Type B pancreatic cell (in vitro differentiated cells): ENCODE measurements at places on chromosomes 7 and 10.

DNA sequence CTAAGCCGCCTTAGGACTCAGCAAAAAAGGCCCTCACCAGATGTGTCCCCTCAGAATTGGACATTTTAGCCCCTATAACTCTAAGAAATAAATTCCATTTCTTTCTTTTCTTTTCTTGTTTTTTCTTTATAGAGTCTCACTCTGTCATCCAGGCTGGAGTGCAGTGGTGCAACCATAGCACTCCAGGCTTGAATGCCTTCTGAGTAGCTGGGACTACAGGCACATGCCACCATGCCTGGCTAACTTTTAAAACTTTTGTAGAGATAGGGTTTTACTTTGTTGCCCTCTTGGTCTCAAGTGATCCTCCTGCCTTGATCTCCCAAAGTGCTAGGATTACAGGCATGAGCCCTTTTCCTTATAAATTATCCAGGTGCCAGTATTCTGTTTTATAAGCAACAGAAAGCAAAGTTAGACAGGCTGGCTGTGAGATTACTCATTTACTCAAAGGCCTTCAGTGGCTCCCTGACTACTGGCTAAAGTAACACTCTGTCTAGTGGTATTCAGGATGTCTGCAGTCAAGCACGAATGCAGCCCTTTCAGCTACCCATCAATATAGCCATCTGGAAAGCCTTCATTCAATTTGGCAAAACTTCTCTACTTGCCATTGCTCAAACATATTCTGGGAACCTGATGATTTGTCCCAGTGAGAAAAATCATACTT is 128.6 kb downstream of the ICA1 start:
- no peak for DNase-seq

DNA sequence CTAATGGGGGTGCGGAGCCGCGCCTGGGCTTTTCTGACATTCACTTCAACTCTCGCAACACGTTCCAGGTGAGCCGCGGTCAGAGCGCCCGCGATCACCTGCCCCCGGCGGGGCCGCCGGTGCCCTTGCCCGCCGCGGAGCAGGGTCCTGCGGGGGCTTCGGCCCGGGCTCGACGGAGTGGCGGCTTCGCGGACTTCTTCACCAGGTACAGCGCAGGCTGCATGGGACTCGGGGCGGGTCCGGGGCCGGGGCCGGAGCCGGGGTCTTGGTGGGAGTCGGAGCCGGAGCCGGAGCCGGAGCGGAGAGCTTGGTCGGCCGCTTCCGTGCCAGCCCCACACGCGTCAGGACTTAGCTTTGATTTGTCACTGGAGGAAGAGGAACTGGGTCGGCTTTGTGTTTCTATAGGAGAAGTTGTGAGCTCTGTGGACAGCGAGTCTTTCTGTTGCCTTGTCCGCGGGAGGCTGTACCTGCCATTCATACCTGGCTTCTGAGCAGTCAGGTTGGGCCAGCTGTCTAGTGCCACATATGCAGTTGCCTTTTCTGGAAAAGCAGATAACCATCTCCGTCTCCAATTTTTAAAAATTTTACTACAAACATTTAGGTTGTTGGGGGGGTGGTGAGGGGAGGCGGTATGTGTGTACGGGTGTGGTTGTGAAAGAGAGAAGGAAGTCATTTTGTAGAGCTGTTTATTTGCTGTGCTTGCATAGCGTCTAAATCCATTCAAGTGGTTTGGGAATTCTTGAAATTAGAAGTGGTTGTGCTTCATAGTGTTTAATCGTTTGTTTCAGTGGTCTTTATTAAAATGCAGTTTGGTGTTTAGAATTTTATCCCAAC is 1.3 kb downstream of the TBC1D12 start:
- DNase-seq, result no peak

DNA sequence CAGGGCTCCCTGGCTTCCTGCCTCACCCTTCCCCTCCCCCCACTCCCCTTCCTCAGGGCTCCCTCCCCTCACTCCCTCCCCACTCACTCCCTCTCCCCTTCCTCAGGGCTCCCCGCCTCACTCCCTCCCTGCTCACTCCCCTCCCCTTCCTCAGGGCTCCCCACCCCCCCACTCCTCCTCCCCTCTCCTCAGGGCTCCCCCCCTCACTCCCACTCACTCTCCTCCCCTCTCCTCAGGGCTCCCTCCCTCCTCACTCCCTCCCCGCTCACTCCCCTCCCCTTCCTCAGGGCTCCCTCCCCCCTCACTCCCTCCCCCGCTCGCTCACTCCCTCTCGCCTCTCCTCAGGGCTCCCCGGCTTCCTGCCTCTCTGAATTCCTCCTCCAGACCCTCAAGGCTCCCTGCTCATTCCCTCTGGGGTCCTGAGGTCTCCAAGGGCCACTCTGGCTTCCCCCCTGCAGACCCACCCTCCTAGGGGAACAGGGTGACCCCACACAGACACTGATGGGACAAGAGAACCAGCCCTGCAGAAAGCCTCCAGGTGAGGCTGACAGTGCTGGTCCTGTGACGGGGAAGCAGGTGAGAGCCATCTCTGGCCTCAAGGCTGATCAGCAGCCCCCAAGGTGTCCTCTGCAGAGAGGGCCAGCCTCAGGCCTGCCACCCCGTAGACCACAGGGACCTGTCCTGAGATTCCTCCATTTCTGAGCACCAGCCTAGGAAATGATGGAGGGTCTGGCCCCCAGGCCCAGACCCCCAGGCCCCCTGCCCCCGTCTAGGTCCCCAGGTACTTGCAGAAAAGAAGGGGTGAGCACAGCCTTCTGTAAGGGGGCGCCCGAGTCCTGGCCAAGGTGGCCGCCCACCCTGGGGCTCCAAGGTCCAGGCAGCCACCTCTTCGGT is 47.2 kb downstream of the PWWP2B start:
- no peak for DNase-seq

GRCh38 chr7:100665168-100665726 is 8.3 kb upstream of the GNB2 start:
- DNase-seq, result no peak

- DNase-seq, result no peak
These were observed 65.7 kb upstream of the CARD11 start for GRCh38 chr7:3109311-3109915.

DNA sequence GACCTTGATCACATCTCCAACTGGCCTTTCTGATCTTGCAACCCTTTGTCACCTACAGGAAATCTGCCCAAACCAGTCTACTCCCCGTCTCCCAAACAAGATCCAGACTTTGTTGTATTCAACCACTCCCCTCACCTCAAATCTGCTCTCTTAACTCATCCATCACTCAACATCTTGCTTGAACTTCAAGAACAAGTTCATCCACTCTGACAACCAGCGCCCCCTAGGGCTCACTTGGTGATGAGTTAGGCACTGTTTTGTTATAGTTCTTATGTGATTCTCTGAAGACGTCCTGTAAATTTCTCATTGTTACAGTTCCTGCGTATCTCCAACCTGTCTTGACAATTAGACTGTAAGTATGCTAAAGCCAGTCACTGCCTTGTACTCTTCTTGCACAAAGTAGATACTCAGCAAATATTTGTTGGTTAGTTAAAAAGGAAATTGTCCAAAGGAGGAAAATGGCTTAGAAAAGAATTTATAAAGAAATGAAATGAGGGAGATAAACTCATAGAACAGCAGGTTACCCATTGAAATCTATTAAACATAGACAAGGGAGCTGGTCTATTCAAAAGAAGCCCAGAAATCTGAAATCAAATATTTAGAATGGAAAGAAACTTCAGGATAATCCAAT is 5.3 kb downstream of the FRMD4A start:
- DNase-seq, result no peak

DNA sequence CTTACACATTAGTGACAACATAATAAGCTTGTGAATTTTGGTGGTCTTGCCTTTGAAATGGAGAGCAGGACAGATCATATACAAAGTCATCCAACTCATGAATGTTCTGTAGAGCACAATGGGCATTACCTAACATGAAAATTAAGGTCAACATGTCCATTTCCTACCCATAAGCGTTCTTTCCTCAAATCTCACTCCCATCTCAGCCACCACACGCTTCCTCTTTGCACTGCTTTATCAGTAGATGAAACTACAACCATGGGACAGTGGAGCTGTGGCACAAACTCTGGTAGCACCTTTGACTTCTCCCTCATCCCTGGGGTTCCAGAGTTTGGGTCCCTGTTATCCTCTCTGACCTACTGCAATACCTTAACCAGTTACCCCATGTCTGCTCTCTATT is 2.2 kb downstream of the PON2 start:
- DNase-seq, result no peak

- DNase-seq, result no peak
These were observed 1.7 kb upstream of the TBATA start for GRCh38 chr10:70786799-70787415.

GRCh38 chr10:31073211-31073610 is 41.5 kb upstream of the ZNF438 start:
- DNase-seq, result no peak

- no peak for DNase-seq
These were observed 102.1 kb downstream of the MPP7 start for GRCh38 chr10:28200775-28201174.

GRCh38 chr7:116101704-116102103 is 71.1 kb upstream of the TFEC start:
- no peak for DNase-seq

- no peak for DNase-seq
These were observed 70.5 kb downstream of the COPG2 start for GRCh38 chr7:130598056-130598455.

- no peak for DNase-seq
These were observed 28.4 kb upstream of the ZNF248 start for GRCh38 chr10:37885850-37886249.

DNA sequence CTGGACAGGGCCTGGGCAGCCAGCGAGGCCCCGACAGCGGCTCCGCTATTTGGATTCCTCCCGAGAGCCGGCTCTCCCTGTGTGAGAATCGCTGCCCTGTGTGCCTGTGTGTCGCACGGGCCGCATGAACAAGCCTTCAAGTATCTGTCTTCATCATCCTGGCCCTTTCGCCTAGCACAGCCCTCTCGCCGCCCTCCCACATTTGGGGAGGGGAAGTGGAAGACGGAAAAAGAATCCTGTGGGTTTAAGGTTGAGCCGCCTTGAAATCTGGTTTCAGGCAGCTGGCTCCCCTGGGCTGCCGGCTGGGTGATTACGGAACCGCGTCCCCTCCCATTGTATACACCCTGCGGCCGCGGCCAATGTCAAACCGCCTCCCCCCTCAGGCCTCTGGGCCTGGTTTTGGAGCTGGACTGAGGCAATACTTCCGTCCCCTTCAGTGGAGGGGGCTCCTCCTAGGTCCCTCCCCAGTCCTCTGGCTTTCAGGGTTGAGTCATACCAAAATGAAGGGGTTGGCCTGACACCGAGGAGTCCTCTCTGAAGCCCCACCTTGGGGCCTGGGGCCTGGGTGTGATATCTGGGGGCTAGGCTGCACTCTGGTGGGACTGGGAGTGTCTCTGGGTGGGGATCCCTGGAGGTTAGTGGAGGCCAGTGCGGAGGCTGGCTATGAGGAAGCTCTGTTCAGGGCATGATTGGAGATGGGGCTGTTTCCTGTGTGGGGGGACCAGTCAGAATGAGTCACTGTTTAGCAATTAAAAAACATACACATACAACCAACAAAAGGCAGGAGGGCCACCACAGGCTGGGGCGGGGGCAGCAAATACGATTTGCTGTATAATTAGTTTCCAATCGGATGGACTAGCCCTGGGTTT is 1.7 kb downstream of the TRIM8 start:
- DNase-seq, result no peak

DNA sequence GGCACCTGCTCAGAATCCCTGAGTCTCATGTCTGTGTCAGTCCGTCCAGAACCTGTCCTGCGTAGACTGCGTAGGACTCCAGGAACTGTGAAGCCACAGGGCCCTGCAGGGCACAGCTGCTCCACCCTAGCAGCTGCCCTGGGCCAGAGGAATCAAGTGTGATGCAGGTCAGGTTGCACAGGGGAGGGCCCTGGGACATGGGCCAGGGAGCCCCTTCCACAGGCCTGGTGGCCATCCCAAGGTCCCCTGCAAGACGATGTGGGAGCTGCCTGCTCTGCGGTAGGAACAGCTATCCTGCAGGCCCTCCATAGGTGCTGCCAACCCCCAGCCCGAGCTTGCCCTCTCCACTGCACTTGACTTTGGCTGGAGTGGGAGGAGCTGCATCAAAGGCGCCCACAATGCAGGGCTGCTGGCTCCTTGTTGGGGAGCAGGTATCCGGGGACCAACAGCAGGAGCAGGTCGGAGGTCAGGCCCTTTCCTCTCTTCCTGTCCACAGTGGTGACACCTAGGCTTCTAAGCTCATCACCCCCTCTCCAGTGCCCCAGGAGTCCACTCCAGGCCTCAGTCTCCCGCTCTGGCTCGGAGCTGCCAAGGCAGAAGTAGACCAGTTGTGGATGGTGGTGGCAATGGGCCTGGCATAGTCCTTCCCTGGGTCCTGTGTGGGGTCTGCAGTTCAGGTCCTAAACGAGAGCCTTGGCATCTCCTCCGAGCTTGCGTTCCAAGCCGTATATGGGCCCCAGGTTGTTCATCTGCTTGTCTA is 149.1 kb downstream of the MAPK8 start:
- peak; percentile 55 for DNase-seq

DNA sequence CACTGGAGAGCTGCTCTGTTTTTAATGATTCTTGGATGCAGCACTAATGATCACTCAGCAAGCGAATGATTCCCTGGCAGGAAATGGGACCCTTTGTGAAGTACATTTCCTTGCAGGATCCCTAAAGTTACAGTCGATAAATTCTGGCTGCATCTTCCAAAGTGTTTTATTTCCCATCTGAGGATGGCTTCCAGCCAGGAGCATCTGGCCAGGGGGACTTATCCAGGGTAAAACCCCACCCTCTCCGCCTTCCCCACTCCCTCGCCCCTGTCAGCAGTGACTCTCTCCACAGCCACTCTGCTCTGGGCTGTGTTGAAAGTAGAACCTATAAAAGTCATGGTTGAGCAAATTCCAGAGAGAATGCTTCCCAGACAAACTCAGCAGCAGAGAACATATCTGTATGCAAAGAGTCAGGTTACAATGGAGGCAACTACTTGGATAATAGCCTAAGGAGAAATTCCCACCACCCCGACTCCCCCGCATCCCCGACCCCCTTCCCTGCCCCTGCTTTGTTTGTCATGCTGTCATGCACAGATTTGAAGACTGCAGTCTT is 111.0 kb upstream of the ANLN start:
- no peak for DNase-seq

DNA sequence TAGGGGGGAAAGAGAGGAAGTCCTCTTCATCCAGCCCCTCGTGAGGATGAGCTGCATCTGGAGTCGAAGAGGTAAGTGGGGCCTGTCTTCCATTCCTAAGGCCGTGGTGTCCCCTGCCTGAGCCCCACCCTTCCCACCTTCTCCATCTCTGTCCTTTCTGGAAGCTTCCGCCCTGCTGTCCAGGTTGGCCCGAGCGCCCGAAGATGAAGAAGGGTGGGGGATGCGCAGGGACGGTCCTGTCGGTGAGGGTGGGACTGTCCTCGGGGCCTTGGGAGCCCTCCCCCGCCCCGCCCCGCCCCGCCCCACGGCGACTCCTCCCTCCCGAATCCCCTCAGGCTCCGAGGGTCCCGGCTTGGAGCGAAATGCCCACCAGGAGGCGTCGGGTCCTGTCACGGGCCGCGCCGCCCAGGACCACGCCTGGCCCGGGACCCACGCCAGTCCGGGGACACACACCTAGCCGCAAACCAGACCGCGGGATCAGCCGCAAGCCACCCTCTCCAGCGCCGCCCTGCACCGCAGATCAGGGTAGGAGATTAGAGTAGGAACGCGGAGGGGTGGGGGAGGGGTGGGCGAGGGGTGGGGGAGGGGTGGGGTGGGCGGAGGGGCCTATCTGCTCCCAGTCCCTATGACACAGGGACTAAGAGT is 15.3 kb downstream of the GPRIN2 start:
- DNase-seq, result peak; percentile 81
